ENCODE measurements at places on chromosomes 3 and 15. TPM values are rescaled to one million over a fixed set of nuclear protein-coding genes. Genes with fewer than 3 reads are reported as not detected.

DNA sequence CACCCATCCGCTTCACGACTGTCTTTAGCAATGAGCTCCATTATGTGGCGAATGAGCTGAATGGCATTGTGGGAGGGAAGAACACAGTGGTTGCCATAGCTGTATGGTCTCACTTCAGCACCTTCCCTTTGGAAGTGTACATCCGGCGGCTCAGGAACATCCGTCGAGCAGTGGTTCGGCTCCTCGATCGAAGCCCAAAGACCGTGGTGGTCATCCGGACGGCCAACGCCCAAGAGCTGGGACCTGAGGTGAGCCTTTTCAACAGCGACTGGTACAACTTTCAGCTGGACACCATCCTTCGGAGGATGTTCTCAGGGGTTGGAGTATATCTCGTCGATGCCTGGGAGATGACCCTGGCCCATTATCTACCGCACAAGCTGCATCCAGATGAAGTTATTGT is 27.8 kb upstream of the NFKBIZ start:
- DNase-seq = no peak

The CYP8B1 gene
- not detected for total RNA-seq

DNA sequence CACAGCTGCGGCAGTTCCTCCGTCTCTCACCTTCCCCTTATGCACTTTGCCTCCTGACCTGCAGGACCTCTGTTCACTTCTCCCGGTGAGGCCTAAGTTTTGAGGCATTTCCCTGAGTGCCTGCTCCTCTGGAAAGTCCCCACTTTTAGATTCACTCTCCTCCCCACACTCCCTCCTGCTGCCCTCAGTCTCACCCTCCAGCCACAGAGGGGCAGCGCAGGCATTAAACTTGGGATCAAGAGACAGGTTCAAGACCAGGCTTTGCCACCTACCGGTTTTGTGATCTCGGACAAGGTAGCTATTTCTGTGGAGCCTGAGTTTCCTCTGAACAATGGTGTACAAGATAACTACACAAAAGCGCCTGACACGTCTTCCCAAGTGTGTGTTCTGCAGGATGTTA is 19.4 kb downstream of the SLC6A11 start:
- DNase-seq = no peak

GRCh38 chr15:31023841-31024240 is 32.4 kb upstream of the MTMR10 start:
- no peak for DNase-seq

- no peak for DNase-seq
These were observed 244.2 kb upstream of the SATB1 start for GRCh38 chr3:18669374-18669773.

DNA sequence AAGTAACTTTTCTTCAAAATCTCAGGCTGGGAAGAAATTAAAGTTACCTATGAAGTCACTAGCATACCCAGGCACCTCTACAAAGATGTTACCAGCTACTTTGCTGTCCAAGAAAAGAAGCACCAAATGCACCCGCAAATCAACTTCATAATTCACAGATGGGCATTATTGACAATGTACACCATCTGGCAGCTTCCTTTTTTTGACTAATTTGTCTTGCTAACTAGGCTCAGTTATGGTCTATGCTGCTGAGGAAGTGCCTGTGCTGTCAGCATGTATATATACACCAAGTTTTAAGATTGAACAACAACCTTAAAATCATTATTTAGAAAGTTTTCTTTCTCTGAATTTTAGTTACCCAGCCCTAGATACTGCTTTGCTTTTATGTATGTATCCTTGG is 93.8 kb downstream of the NSUN3 start:
- no peak for DNase-seq

The GRIP2 gene
- 0.57 TPM for total RNA-seq

GRCh38 chr3:117463276-117464115 is 753.9 kb downstream of the TUSC7 start:
- no peak for DNase-seq

GRCh38 chr3:154131830-154132229 is 10.6 kb downstream of the ARHGEF26 start:
- no peak for DNase-seq

- no peak for DNase-seq
These were observed 866.3 kb downstream of the ROBO2 start for GRCh38 chr3:77906102-77906709.

The DAZL gene
- total RNA-seq = not detected

DNA sequence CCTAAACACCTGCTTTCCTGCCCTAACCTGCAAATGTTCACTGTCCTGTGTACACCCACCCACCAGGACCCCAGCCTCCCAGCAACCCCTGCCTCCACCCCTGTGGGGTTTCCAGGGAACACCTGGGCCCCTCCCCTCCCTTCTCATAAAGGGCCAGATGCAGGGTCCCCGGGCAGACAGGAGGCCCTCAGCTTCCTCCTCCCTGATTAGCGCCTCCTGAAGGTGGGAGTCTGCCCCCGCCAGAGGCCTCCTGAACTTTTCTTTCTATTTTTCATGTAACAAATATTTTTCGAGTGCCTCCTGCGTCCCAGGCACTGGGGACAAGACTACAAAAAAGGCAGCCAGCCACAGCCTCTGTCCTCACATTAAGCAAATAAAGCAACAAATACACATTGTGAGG is 135.4 kb upstream of the LINGO1 start:
- no peak for DNase-seq

- DNase-seq = peak; percentile 89
These were observed 101.2 kb upstream of the MEX3B start for GRCh38 chr15:82146990-82147461.

DNA sequence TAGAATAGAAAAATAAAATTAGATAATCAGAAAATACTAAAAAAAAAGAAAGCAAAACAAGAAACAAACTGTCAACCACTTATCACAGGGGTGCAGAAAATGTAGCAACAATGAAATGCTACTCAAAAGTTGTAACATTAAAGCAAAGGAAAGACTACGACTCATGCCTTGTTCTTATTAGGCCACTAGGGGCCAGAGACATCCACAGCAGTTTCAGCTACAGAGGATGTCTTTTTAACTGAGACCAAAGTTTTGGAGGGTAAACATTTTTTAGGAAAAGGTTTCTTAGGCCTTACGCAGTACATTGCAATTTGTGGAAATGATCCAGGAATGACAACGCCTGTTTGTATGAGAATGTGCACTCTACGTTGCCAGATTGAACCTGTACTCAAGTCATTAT is 15.4 kb upstream of the CADM2 start:
- no peak for DNase-seq

The MAPK6 gene
- total RNA-seq = 71.2 TPM

DNA sequence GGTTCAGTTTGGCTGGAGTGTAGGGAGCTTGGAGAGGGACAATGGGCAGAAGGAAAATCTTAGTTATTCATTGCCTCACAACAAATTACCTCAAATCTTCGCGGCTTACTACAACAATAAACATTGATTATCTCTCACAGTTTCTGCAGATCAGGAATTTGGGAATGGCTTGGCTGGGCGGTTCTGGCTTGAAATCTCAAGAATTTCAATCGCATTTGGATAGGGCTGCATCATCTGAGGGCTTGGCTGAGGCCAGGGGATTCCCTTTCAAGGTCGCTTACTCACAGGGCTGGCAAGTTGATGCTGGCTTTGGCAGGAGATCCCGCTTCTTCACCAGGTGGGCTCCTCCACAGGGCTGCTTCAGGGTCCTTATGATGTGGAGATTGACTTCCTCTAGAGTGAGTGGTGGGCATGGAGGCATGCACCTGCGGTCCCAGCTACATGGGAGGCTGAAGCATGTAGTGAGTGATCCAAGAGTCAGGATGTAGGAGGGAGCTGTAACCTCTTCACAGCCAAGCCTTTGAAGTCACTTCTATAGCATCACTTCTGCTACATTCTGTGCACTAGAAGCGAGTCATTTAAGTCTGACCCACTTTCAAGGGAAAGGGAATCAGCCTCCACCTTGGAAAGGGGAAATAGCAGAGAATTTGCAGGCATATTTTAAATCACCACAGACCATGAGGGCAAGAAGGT is 63.1 kb downstream of the CDC25A start:
- DNase-seq = no peak

DNA sequence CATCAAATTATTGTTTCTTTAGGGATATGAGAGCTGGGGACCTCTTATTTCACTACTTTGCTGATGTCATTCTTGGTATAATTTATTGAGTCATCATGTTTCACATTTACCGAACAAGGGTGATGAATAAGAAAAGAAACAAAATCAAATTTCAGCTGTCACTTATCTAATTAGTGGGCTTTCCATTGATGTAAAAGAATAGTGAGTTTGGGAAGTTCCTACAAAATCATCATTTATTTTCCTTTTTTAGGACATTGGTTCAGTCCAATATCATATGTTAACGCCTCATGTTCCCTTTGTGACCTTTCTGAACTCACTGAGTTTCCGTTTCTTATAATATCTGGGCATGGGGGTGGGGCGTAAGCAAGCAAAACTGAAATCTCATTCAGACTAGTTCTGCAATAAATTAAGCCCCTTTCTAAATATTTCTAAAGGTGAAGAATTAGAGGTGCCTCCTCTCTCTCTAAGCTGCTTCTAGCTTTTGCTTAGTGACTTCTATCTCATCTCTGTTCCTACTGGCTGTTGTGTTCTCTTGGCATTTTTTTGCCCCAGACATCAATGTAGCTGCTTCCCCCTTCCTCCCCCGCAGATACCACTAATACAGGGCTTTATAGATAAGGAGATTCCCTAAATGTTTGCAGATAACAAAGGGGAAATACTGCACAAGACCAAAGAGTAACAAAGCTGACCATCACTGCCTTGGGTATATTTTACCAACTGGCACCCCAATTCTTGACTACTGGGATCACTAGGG is 238.0 kb upstream of the CTNNB1 start:
- no peak for DNase-seq

DNA sequence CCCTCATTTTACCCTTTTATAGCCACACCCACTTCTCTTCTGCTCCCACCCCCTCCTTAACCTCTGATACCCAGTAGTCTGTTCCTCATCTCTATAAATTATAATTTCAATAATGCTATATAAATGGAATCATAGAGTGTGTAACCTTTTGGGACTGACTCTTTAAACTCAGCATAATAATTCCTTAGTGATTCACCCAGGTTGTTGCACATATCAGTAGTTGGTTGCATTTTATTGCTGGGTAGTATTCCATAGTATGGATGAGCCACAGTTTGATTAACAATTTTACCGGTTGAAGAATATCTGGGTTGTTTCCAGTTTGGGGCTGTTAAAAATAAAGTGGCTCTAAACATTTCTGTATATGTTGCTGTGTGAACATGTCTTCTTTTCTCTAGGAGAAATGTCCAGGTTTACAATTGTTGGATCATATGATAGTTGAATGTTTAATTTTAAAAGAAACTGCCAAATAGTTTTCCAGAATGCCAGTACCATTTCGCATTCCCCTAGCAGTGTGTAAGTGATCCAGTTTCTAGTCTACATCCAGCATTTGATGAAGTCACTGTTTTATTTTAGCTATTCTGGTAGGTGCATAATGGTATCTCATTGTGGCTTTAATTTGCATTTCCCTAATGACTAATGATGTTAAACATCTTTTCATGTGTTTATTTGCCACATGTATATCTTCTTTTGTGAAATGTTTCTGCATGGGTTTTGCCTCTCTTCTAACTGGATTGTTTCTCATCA is 68.5 kb downstream of the VPS8 start:
- DNase-seq = no peak

- no peak for DNase-seq
These were observed 38.4 kb upstream of the SLC12A8 start for GRCh38 chr3:125250973-125251372.

- no peak for DNase-seq
These were observed 43.0 kb downstream of the SLCO3A1 start for GRCh38 chr15:91896341-91897055.

DNA sequence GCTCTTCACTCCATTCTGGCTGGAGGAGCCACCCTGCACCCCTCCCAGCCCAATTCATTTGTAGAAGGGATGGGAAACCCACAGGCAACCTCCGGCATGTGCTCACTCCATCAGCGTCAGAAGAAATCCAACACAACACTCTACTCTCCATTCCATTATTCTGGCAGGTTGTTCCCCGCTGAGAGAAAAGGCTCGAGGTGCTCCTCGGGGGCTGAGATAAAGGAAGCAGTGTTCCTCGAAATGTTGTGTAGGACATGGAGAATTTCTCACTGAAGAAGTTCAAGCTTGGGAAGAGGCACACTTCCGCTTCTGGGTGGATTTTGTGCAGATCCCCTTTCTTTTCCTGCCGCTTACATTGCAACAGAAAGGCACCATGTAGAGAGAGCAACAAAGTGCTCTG is 355.0 kb upstream of the CFAP20DC start:
- DNase-seq = no peak

GRCh38 chr3:32009957-32010356 is 28.4 kb downstream of the ZNF860 start:
- no peak for DNase-seq

DNA sequence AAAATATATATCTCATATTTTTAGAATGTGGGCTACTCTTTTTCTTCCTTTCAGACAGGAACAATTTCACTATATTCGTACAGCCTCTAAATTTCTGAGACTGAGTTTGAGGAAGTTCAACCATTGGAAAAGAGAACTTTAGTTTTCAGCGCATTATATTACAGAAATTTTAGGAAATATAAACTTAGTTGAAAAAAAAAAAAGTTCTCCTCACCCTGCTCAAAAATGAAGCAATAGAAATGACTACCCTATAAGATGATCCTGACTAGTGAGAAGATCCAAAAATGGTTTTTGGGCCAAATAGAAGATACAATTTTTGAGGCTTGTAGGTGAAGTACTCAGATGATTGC is 139.6 kb downstream of the MCTP2 start:
- DNase-seq = no peak

The CDC25A gene
- total RNA-seq = 83.1 TPM

DNA sequence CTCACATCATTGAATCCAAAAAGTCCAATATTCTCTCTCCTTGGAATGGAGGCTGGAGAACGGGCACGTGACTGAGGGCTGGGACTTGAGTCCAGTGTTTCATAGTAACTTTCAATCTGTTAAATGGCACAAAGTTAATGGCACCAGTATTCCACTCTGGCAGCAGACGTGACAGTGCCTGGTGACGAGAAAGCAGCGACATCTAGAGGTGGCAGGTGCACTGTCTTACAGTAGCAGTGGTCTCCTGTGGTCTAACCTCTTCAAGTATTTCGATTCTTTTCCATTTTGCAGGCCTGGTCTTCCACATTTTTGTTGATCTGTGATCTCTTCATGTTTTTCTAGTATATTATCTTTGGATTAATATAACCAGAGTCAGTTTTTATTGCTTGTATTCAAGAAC is 107.1 kb downstream of the OXSM start:
- peak; percentile 35 for DNase-seq

- no peak for DNase-seq
These were observed 66.5 kb downstream of the MDFIC2 start for GRCh38 chr3:70245746-70246525.

The PDCD7 gene
- total RNA-seq = 22.8 TPM
